ENCODE measurements at places on chromosomes 7 and 10. TPM values are rescaled to one million over a fixed set of nuclear protein-coding genes. Genes with fewer than 3 reads are reported as not detected.

SLC26A5 gene
- polyA plus RNA-seq, result not detected

PNLIPRP3 gene
- not detected for polyA plus RNA-seq

EPO gene
- polyA plus RNA-seq, result not detected

PRSS37 gene
- polyA plus RNA-seq, result not detected

TMEM139 gene
- 0.11 TPM for polyA plus RNA-seq

Measured in BJ (cell line).